ENCODE measurements at places on chromosomes 2 and 18.

DNA sequence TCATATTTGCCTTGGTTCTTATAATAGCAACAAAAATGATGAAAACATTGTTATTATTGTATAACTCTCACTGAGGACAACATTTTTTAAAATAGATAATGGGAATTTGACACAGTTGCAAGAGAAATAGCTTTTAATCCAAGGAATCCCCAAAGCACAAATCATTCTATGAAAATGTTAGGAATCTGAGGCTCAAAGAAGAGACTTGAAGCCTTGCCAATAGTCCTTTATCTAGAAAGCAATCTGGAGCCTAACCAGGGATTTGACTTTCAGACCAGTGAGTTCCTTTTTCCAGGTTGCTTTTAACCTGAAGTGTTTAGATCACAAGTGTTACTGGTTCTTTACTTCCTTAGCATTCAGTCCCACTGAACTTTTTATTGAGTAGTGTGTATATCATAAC lies 574.5 kb upstream of the ZEB2 start:
- H3K4me3 ChIP-seq, result no peak overlapping the region
- no peaks in the 10 kb centered on the region for H3K4me1 ChIP-seq
- no peak for DNase-seq
- no peaks in the 10 kb centered on the region for H3K36me3 ChIP-seq
- no peaks in the 10 kb centered on the region for H3K27me3 ChIP-seq

- no peak overlapping the region for H3K4me3 ChIP-seq
- H3K36me3 ChIP-seq, result no peaks in the 10 kb centered on the region
- DNase-seq, result no peak
- no peaks in the 10 kb centered on the region for H3K4me1 ChIP-seq
- no peaks in the 10 kb centered on the region for H3K27me3 ChIP-seq
Measured at GRCh38 chr2:128787616-128788015, 468.9 kb upstream of the HS6ST1 start.

DNA sequence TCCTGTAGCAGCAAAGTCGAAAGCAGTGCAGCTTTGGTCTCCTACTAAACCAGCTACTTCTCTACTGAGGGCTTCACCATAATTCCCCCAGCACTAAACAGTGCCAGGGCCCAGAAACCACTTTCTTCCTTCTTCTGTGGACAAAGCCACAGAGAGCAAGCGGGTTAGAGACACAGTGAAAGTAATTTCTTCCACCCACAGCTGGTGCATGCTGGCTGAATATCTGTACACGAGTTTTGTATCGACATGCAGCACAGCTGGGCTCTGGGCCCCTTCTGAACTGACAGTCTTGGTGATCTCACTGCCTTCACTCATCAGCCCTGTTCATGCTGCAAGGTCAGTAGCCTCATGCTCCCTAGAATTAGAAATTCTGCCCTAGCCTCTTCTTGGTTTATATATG lies 74.0 kb upstream of the SULT1C3 start:
- no peak overlapping the region for H3K27ac ChIP-seq
- no peak for DNase-seq
- no peaks in the 10 kb centered on the region for H3K36me3 ChIP-seq
- no peaks in the 10 kb centered on the region for H3K27me3 ChIP-seq

- no peaks in the 10 kb centered on the region for H3K27me3 ChIP-seq
- H3K36me3 ChIP-seq, result no peaks in the 10 kb centered on the region
- no peak overlapping the region for H3K27ac ChIP-seq
- no peak overlapping the region for H3K4me3 ChIP-seq
Measured at GRCh38 chr18:48100165-48100575, 169.7 kb upstream of the SMAD2 start.

Data from thoracic aorta (tissue), 2 donors.